HFFc6 (cell line): ENCODE measurements at places on chromosomes 2 and 18. TPM values are rescaled to one million over a fixed set of nuclear protein-coding genes. Genes with fewer than 3 reads are reported as not detected.

DNA sequence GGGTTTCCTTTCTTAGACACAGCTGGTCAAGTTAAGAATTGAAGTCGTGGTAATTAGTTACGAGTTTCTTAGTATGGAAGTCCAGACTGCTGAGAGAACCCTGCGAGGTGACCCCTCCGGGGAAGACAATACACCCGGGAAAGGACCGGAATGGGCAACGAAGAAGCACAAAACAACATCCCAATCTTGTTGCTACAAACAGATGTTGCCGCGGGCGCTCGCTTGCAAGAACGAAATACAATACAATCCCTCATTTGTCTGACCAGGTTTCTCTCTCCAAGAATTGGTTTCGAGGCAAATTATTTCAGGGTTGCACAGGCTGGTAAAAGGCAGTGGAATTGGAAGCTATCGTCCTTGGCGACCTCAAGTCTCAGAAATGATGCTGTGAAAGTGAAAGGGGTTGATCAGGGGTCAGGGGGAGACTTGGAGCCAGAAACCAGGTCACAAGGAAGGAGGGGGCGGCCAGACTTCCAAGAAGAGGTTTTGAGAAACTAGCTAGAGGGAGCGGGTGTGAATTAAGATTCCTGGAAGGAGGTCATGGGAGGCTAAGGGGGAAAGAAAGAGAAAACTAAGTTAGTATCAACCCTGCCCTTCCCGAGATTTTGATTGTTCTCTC is 401.9 kb downstream of the HRH4 start:
- DNase-seq: no peak

DNA sequence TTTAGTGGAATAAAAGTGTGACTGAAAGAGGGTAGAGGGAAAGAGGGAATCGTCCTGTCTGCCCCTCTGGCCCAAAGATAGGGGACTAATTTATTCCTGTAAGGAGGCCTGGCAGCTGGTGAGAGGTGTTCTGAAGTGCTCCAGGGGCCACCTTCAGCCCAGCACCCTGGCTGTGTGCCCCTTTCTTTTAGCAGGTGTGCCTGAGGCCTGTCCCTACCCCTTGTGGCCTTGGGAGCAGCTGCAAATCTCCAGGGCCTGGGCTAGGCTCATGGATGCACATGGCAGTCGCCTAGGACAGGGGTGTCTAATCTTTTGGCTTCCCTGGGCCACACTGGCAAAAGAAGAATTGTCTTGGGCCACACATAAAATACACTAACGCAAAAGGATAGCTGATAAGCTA is 37.3 kb downstream of the FHOD3 start:
- no peak for DNase-seq

DNA sequence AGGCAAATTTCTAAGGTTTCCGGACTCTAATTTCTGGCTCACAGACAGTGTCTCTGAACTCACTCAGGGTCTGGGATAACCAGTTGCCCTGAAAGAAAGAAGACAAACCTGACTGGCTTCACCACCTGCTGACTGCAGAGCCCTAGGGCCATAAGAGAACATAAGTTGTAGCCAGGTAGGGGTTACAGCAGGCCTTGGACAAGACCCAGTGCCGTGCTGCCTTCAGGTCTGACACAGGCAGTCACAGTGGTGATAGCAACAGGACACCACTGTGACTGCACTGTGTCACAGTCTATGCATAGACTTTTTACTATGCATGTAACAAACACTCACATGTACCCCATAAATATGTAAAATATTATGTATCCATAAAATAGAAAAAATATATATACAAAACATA is 508.5 kb downstream of the PID1 start:
- no peak for DNase-seq

- DNase-seq: no peak
These were observed 14.1 kb downstream of the ZFP36L2 start for GRCh38 chr2:43212216-43212835.

The FBLN7 gene
- total RNA-seq: 2.3 to 8.0 TPM (median 2.4 TPM) in 3 replicates

The CXCR4 gene
- not detected in 3 replicates for total RNA-seq

The C2orf78 gene
- not detected in 2 replicates for total RNA-seq

The SCYGR4 gene
- not detected in 3 replicates for total RNA-seq

GRCh38 chr2:210399440-210400041 is 77.0 kb downstream of the LANCL1 start:
- no peak for DNase-seq

The SOX11 gene
- not detected in 3 replicates for total RNA-seq

- no peak for DNase-seq
These were observed 48.2 kb upstream of the FOXI3 start for GRCh38 chr2:88500691-88501090.

GRCh38 chr2:195842932-195843331 is 185.9 kb downstream of the SLC39A10 start:
- DNase-seq: no peak

The PER2 gene
- total RNA-seq: 4.1 to 4.7 TPM (median 4.3 TPM) in 3 replicates

The ALLC gene
- total RNA-seq: not detected in 3 replicates

DNA sequence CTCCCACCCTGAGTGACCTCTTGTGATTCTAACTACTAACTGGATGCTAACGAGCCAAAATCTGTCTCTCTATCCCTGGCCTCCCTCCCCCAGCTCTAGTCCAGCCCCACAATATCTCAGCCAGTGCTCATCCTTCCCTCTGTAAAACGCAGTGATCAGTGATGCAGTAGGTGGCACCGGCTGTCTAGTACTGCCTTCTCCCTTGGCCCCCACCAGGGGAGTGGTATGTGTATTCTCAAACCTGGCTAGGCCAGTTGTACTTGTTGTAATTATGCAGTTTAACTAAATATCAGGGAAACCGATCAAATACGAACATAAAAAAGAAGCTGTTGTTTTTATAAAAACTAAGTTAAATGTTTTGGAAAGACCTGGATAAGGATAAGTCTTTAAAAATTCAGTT is 113.2 kb upstream of the ALPP start:
- DNase-seq: no peak

DNA sequence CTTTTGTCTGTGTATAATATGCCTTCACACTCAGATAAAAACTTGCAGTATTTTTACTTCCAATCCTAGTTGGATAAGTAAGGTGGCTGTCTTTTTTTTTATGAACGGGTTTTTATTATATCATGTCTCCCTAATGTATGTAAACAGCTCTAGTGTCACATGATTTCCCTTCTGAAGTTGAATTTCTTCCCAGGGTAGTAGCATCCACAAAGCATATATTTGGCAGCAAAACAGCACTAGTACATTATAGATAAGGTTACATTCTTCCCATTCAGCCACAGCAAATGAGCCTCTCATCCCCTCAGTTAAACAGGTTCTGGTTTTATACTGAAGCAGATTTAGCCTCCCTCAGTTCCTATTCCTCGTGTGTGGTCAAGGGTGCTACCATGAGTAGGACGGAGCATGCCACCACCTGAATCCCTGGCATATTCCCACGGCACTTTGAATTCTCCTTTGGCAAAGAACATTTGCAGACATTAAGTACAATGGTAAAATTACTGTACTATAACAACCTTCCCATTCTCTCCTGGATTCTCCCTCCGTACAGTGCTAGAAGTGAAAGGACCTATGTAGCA is 15.4 kb upstream of the DTNA start:
- no peak for DNase-seq
